GM04503 (cell line): ENCODE measurements at places on chromosomes 12 and 14.

GRCh38 chr14:20048202-20048601 lies 11.6 kb upstream of the OR4L1 start:
- no peak for DNase-seq

DNA sequence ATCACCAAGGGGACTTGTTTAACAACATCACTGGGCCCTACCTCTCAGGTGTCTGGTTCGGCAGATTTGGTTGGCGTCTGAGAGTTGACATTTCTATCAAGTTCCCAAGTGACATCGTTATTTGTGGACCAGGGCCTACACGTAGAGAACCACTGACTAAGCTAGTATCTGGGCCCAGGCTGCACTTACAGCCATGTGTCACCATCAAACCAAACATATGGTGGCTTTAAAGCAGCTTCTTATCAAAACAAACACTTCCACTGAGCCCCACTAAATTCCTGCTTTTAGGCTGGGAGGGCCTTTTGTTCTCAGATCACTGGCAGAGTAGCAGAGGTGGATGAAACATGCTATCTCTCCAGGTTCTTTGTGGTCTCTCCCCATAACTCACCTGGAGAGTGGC lies 220.5 kb downstream of the PELI2 start:
- DNase-seq: no peak

GRCh38 chr14:26939755-26940154 lies 341.9 kb upstream of the NOVA1 start:
- no peak for DNase-seq

DNA sequence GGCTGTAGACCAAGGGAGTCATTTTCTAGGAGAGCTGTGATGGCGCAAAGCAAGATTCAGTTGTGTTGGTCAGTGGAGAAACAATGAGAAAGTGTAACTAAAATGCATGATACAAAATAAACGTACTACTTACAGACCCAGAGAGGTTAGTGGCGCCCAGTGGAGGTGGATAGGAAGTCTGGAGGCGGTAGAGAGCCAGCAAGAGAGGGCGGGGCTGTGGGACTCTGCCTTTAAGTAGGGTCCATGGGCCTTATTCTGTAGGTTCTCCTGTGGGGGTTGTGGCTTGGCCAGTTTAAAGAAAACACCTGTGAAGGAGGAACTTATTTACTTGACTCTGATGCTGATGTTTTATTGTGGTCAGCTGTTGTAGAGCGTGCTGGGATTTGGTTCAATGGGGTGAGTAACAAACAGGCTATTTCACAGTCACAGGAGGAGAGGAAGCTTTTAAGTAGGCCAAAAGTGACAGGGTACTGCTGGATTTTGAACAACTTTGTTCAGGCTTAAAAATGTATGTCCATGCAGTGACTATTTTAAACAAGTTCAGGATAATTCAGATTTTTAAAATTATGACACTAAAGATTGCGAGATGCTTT lies 1097.7 kb downstream of the TMTC2 start:
- DNase-seq: no peak

DNA sequence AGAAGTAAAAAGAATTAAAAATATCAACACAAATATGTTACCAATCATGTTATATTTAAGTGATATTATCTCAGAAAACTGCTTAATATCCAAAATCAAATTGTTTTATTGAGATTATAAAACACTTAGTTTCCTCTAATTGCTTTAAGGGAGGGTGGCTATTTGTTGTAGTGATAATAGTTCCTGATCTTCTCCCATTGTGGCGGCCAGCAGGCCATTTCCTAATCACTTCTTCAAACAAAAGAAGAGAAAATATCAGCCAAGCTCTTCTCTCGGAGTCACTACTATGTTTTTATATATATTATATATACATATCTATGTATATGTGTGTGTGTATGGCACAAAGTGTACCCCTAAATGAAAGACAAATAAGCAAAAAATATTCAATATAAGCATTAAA lies 31.5 kb downstream of the ERO1A start:
- no peak for DNase-seq

DNA sequence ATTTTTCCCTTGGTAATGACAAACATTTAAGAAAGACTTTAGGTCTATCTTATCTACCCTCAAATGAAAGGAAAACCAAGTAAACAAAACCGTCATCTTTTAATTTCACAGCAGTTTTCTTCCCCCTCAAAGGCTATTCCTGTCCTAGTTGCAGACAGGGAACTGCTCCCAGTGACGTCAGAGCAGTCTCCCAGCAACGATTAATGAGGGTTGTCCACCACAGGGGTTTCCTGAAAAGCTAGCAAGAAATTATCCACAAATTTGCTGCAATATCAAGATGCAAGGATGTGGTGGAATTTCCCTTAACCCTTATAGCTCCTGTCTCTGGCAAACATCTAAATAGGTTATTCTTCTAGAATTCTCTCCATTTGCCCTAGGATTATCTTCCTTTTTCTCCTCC lies 89.1 kb upstream of the STAC3 start:
- peak; percentile 22 for DNase-seq

- DNase-seq: no peak
Measured at GRCh38 chr12:131448254-131448795, 262.6 kb upstream of the SFSWAP start.

GRCh38 chr14:100173353-100173752 lies 13.9 kb upstream of the DEGS2 start:
- no peak for DNase-seq

DNA sequence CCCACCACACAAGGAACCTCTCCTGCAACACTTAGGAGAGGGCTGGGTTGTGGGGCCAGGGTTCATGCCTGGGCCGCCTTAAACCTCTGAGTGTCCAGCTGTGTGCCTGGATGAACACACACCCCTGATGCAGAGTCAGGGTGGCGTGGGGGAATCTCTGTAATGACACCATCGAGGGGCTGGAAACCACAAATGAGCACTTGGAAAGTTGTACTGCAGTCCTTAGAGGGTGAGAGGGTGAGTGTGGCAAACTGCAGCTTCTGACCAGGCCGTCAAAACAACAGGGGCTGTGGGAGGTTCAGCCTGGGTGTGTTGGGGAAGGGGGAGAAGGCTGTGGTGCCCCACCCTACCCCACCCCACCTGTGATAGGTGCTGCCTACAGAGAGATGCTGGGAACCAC lies 12.4 kb upstream of the KRT5 start:
- DNase-seq: no peak

GRCh38 chr12:112574896-112575558 lies 156.3 kb downstream of the PTPN11 start:
- no peak for DNase-seq

DNA sequence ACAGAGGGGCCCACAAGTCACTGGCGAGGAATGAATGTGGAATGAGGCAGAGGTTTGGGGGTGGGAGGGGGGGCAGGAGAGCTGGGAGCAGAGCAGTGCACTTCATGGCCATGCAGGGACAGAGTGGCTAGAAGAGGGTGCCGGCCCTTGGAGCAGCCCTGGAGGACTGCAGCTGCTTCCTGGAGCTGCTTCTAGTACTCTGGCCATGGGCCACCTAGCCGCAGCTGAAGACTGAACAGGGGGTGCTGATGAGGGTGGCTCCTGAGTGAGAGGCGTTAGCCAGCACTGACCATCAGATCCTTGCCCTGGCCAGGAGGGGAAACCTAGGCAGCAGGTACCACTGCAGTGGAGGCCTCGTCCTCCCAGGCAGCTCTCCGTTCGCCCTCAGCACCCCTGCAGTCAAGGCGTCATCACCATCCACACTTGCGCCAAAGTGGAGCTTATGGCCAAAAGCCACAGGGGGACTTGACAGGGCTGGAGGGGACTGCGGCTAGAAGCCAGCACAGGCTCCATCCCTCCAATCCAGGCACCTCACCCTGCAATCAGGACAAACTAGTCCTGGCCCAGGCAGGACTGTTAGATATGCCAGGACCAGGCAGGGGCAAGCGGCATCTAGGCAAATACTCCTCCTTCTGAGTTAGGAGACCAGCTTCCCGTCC lies 16.4 kb downstream of the OTUB2 start:
- DNase-seq: no peak

GRCh38 chr14:101796016-101796415 lies 34.5 kb downstream of the PPP2R5C start:
- no peak for DNase-seq

DNA sequence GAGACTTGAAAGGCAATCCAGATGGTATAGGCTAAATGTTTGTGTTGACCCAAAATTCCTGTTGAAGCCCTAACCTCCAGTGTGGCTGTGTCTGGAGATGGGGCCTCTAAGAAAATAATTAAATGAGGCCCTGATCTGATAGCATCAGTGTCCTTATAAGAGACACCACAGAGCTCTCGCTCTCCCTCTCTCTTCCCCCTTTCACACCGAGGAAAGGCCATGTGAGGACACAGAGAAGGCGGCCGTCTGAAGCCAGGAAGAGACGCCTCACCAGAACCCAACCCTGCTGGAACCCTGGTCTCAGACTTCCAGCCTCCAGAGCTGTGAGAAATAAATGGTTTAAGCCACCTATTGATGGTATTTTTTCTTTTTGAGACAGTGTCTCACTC lies 87.5 kb downstream of the SCARB1 start:
- DNase-seq: no peak

- no peak for DNase-seq
Measured at GRCh38 chr14:59267046-59267445, 78.6 kb downstream of the DAAM1 start.

GRCh38 chr14:96095058-96095457 lies 55.9 kb downstream of the C14orf132 start:
- DNase-seq: no peak
